ENCODE measurements at places on chromosomes 1 and 21.
A peak's percentile ranks its signal among the peaks of the same experiment; 100 is the strongest.

DNA sequence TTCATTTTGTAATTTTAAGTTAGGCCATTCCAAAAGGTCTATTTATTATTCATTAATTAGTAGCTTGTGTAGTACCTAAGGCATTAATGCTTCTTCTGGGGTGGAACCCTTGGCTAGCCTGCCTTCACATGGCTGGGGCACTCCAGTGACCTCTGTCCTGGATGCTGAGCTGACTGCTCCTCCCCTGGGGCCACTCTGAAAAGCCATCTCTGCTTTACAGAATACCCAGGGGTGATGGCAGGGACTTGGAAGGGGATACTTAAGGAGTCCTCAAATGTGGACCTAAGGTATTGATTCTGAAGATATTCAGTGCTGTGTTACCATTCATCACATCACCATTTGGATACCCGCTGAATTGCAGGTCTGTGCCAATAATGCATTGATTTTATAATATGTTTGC lies 187.8 kb upstream of the COA6 start:
- no peak for DNase-seq

GRCh38 chr1:226650236-226650841 lies 88.7 kb downstream of the ITPKB start:
- DNase-seq: no peak

DNA sequence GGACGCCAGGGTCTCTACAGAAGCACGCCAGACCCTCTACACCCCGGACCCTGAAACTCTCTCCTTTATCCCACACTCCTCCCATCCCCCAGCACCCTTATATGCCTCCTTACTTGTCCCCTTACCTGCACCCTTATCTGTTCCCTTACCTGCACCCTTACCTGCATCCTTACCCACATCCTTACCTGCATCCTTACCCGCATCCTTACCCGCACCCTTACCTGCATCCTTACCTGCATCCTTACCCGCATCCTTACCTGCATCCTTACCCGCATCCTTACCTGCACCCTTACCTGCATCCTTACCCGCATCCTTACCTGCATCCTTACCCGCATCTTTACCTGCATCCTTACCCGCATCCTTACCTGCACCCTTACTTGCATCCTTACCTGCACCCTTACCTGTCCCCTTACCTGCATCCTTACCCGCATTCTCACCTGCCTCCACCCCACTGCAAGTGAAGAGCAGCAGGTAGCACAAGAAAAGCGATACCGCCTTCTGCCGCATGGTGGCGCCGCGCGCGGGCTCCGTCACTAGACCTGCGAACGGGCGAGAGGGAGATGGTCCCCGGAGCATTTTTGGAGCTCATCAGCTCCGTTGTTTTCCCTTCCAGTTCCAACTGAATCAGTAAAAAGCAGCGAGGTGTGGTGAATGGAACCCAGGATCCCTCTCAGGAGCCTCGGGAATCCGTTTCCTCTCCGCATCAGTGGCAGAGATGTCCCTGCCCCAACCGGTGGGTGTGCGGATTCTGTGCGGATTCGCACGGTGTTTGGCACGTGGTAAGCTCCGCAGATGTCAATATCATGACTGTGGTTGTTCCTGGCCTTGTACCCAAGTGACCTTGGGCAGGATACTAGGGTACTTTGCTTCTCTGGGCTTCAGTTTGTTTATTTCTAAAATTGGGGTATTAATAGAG lies 2.9 kb downstream of the IFI6 start:
- peak; percentile 78 for DNase-seq

- DNase-seq: peak; percentile 38
Observed at GRCh38 chr21:16587141-16587581, 857.4 kb downstream of the USP25 start.

DNA sequence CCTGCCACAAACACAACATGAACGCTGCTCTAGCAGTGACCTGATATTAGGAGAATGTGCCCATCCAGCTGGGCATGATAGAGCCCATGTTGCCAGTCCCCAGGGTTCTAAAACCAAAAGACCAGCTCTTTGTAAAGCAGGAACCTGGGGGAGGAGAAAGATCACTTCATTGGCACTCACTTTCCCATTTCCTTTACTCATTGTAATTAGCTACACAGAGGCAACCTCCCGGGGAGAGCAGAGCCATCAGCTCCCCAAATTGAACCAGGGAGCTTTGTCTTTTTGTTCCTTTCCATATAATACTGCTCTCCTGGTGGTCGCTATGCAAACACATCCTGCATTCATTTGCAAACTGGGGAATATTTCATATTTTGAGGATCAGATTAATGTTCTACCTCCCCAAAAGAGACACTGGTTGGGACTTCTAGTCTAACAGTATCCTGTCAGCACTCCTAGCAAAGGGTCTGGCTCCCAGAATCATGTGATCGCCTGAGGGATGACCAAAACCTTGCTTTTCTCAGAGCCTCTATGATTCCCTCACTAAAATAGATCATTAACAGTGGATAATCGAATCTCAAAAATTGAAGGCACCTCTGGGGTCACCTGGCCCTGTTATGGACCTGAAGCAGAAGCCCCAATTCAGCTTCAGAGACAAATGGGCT lies 76.7 kb upstream of the CD1D start:
- no peak for DNase-seq

GRCh38 chr1:164660412-164660772 lies 101.4 kb downstream of the PBX1 start:
- no peak for DNase-seq

GRCh38 chr21:34892209-34892608 lies 156.9 kb downstream of the RUNX1 start:
- DNase-seq: no peak

DNA sequence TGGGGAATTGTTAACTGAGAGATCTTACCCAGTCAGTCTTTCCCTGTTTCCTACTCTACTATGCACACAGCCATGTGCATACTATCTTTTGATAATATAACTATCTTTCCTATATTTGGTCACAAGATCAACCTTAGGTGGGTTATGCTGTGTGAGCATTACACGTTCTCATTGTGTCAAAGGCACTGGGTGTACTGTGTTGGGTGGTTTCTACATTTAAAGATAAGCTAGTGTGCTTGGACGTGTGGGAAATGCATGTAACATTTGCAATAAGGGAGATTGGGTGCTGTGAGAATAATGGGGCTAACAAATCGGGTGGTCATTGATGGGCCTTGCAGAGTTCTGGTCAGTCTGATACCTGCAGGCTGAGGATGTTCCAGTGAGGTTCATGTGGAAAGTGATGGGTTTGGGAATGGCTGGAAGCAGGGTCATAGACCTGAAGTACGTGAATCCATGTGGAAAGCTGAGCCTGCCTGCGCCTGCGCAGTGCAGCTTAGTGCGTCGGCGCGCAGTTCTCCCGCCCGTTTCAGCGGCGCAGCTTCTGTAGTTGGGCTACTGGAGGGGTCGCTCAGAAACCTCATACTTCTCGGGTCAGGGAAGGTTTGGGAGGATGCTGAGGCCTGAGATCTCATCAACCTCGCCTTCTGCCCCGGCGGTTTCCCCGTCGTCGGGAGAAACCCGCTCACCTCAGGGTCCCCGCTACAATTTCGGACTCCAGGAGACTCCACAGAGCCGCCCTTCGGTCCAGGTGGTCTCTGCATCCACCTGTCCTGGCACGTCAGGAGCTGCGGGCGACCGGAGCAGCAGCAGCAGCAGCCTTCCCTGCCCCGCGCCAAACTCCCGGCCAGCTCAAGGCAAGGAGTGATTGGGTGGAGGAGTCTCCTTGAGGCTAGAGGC lies at the start of gene MSH4:
Gene MSH4, plus strand, starts transcription at position 507 of the 897 bp plus-strand sequence. Its CDS starts 104 bp downstream, at position 611.
- DNase-seq: no peak

DNA sequence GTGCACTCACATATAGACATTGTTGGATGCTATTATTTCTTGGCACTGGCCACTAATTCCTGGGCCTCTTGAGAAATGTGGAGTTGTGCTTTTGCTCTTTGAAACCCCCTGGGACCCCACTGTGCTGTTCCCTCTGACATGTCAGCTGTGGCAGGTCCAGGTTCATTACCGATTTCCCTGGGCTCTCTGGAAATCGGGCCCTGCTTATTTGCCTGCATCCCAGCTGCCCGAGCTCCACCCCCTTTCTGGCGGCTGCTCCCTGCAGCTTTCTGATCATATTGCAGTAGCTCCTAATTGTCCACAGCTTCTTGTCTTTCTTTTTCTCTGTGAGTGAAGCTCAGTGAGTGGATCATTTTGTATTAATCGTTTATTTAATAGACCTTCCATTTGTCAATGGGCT lies 183.7 kb upstream of the FAM78B start:
- no peak for DNase-seq

DNA sequence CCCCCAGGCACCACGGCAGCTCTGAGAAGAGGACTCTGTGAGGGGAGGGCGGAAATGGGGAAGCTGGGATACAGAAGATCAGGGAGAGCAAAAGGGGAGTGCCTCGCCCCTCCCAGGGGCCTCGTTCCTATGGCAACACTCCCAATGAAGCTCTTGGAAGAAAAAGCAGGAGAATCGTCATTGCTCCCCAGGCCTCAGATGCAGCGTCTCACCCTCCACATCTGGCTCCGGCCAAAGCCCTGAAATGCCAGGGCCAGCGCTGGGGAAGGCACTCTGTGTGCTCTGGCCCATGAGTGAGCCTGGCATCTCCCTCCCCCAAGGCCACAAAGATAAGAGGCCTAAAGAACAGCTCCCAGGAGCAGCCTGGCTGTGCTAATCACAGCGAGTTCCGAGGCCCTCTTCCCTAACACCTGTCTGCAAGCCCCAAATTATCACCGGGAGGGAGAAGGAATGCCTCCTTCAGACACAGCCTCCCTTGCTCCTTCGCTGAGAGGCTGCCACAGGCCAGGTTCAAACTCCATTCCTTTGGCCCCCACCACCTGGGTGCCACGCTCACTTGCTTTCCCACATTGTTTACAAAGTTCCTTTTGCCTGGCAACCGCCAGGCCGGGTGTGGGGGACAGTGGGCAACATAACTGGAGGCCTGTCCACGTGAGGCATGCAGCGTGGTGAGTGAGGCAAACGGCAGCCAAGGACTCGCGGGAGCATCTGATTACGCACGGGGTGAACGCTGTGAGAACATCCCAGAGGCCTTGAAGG lies 27.8 kb downstream of the ECE1 start:
- peak; percentile 82 for DNase-seq

- DNase-seq: peak; percentile 63
Observed at GRCh38 chr1:70353601-70354331, 756 bp downstream of the ANKRD13C start.

DNA sequence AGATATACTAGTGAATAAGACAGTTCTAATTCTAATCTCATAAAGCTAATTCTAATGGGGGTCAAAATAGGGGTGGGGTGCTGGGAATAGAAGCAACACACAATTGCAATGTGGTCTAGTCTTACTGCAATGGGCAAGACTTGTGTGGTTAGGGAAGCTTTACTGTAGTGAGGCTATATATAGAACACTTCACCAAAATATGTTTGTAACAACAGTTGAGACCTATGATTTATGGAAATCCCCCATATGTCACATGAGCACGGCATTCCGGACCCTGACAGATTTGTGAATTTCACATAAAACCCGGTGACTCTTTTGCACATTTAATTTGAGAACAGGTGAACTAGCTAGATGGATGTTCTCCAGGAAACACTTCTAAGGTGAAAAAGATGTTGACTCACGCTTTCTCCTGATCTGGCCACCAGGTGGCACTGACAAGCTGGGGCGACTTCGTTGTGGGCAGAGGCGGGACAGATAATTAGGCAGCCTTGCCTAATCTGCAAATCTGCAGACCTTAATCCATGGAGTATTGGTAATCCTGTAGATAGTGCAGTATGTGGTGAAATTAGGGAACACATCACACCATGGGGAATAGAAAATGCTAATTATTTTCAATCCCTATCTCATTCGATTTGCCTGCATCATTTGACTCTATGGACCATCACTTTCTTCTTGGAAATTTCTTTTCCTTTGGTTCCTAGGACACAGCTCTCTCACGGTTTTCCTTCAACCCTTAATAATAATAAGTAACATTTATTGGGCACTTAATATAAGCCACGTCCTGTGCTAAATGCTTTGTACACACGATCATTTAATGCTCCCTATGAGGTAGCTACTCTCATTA lies 37.7 kb downstream of the KIAA0040 start:
- DNase-seq: peak; percentile 64

GRCh38 chr1:46767649-46768282 lies 31.1 kb upstream of the CYP4B1 start:
- DNase-seq: no peak

DNA sequence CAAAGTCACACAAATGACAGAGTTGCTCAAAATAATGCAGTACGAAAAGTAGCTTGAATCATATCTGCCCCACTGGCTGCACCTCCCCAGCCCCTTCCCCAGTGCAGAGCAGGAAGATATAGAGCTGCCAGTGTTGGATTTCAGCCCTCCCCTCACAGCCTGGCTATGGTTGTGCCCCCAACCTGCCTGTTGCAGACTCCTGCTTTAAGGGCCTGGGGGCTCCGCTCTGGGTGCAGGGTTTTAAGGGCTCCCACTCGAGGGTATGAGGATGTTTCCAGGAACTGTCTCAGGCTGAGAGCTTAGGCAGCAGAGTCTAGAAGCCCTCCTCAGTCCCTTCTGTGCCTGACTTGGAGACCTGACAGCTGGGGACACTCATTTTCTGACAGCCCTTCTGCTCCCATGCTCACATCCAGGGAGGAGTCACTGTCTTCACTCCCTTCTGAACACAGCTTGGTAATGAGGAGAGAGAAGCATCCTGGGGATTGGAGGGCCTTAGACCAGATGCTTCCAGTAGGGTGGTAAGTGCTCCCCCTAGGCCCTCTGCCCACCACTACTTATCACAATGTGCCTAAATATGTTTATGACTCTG lies 4.6 kb downstream of the S100A9 start:
- DNase-seq: no peak

DNA sequence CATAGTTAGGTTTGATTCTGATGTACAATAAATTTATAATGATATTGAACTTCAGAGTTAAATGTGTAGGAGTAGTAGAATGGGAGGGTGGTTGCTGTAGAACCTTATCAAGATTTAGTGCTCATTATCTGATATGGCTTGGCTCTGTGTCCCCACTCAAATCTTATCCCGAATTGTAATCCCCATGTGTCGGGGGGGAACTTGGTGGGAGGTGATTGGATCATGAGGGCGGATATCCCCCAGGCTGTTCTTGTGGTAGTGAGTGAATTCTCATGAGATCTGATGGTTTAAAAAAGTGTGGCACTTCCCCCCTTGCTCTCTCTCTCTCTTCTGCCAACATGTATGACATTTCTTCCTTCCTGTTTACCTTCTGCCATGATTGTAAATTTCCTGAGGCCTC lies 265.5 kb downstream of the GRIK1 start:
- DNase-seq: no peak

DNA sequence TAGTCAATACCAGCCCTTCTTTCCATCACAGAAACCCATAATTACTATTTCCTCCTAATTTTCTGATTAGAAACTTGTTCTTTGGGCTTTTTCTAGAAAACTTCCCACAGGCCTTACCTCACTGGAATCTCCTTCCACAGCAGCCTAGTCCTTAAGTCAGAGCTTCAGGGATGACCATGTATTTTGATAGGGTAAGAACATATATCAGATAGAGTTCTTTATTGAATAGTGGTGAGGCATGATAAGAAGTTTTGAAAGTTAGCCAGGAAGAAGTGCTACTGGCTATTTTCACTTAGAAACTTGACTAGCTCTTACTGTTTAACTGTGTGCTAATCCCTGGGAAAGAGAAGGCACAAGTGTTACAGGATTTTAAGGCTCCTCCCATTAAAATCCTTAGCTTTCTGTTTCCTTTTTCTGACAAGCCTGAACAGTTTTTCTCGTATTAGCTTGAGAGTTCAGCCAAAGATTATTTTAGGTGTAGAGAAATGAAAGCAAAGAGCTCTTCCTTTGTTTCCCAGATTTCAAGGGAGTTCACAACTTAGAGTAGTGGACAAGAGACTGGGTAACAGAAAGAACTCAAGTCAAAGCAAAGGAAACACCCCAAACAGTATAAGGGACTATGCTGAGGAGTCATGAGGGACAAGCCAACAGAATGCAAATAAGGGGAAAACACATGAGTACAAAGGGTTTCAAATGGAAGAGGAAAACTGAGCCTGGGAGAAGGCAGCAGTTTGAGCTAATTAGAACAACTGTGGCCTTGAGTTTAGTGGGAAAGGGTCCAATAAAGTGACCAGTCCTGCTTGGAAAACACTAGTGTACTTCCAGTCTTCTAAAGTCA lies 37.2 kb upstream of the AIM2 start:
- DNase-seq: no peak

Data from AG08396 (cell line).